Activated CD4-positive, alpha-beta T cell treated with anti-CD3 and anti-CD28 coated beads, Interleukin-2, amount 50 U/mL, for 1 hour (primary cell): ENCODE measurements at places on chromosomes 16 and 17.

DNA sequence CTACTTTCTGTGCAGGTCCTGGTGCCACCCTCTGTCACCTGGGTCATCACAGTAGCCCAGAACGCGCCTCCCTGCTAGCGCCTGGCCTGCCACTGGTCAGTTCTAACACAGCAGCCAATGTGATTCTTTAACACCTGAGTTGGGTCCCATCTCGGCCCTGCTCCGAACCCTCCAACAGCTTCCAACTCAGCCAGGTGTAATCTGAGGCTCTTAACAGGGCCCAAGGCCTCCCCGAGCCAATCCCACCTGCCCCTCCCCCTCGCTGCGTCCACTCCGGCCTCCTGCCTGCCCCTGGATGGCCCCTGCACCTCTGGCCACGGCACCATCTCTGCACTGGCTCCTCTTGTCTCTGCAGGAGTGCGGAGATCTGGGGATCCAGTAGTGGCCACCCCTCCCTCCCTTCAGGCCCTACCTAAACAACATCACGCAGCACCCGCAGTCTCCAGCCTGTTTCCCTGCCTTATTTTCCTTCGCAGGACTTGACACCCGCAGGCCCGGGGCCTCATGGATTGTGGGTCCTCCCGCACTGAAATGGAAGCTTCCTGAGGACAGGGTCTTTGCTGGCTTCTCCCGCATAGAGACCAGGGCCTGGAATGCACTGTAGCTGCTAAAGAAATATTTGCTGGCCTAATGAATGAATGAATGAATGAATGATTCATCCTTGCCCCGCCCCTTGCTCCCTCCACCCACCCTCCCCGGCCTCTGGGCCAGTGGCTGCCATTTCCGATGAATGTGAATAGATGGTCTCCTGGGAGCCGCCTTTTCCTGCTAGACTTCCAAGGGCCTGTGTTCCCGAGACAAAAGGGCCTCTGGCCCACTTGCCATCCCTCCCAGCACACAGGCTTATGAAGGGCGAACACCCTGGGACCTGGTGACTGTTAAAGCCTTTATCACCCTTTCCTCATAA, 174.8 kb upstream of the FOXF1 start:
- DNase-seq, result no peak

DNA sequence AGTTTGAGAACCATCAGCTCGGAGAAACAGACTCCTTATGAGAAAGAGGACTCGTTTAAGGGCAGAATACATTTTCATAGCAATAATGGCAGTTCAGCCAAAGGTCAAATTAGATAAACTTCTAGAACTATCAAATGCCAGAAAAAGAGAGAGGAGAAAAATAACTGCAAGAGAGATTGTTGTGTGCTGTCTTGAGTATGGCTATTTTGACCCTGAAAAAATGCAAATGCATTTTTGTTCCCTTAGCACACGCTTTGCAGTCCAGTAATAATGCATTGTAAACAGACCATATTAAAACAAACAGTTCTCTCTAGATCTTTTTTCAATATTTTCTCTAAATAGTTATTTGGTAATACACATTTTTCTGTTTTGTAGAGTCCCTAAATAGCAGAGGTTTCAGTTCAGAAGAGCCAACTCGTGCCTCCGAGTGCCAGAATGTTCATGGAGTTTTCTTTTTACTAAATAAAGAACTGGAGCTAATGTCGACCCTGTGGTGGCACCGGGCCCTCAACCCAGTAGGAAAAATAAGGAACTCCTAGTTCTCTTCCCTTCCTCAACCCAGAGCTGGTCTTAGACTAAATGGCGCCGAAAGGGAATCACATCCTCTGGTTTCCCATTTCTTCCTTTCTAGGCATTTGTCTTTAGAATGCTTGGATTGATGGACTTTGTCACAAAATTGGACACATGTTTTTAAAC, 298.0 kb downstream of the MAP2K4 start:
- DNase-seq, result no peak

DNA sequence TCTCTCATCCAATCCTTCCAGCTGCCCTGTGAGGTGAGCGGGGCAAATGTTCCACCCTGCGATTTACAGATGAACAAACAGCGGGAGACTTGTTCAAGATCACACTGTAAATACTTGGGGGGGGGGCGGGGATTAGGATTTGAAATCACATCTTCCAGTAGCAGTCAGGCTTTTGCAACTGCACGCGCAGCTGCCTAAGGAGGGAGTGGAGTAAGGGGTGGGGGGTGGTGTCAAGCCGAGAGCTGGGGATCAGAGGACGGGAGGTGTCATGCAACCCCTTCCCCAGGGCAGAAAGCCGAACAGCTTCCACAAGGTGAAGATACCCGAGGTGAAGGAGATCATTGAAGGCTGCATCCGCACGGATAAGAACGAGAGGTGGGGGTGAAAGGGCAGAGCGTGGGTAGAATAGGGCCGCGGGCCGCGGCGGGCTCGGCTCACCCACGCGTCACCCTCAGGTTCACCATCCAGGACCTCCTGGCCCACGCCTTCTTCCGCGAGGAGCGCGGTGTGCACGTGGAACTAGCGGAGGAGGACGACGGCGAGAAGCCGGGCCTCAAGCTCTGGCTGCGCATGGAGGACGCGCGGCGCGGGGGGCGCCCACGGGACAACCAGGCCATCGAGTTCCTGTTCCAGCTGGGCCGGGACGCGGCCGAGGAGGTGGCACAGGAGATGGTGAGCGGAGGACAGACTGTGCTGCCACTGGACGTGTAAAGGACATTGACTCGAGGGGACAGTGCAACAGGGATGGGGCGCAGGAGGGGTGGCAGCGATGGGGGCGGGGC, 4.6 kb downstream of the WNK4 start:
- DNase-seq, result no peak

GRCh38 chr16:14634389-14634725, 1.6 kb downstream of the BFAR start:
- no peak for DNase-seq

- no peak for DNase-seq
These were observed 51.4 kb upstream of the CDR2 start for GRCh38 chr16:22425847-22426246.

DNA sequence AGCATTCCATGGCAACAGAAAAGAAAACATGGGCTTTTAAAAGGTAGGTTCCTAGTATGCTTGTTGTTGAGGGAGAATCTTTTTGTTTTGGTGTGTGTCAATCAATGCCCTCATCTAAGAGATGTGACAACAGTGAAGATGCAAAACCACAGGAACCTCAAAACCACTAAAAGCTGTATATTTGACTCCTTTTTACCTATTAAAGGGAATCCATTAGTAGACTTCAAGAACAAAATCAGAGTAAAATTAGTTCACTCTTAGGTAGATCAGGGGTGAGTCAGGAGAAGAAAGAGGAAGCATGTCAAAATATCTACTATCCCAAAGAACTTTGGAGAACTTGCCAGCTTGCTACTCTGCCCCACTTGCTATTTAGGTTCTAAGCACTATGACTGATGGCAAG, 89.1 kb downstream of the CDK5R1 start:
- DNase-seq, result no peak

- DNase-seq, result no peak
These were observed 2.3 kb upstream of the SOX9 start for GRCh38 chr17:72118335-72119076.

- no peak for DNase-seq
These were observed 243 bp downstream of the RND2 start for GRCh38 chr17:43025290-43025657.

DNA sequence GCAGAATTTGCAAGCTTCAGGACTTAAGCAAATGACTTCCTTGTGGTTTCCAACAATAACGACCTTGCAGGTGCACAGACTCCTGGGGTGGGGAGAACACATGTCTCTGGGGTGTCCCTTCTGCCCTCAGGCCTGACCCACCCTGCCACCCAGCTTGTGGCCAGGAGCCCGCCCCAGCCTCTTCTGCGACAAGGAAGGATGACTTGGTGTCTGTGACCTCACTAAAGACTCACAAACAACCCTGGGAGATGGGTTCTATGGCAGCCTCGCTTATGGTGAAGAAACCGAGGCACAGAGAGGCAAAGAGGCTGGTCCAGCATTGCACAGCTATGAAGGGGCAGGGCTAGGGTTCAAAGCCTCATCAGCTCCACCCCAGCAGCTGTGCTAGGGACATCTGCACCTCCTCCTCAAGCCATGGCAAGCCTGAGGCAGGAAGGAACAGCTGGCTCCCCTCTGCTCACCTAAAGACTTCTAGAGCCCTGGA, 2.6 kb downstream of the ATP2A3 start:
- peak; percentile 32 for DNase-seq

- no peak for DNase-seq
These were observed 4.5 kb upstream of the CBX8 start for GRCh38 chr17:79801156-79802038.

- no peak for DNase-seq
These were observed 108.7 kb downstream of the SMG6 start for GRCh38 chr17:2194889-2195335.

- no peak for DNase-seq
These were observed 5.0 kb downstream of the KCNH6 start for GRCh38 chr17:63528183-63528582.

DNA sequence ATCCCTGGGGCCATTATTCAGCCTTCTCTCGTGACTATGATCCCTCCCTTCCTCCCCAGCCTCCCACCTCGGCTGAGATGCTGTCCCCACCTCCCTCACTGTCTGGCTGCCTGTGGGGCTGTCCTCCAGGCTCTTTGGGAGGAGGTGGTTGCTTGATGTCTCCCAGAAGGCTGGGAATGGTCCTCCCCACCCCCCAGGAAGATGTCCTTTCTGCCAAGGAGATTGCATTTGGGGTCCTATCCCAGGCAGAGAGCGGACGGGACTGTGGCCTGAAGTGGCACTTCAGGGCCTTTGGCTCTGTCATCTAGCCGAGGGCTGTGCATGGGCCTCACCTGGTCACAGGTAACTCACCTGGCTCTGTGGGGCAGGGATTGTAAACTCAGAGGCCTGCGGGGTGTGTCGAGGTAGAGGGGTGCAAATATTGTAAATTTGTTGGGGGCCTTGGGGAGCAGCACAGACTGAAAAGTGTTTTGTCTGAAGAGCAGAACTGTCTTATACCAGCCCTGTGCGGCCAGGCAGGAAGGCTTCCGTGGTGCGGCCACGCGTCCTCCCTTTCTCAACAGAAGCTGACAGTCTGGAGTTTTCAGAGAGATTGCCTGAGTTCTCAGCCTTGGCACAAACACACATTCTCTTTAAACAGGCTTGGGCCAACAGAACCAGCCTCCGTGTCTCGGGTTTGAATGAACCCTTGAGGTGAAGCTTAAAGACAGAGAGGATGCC, 177.9 kb downstream of the SEC14L1 start:
- DNase-seq, result no peak

DNA sequence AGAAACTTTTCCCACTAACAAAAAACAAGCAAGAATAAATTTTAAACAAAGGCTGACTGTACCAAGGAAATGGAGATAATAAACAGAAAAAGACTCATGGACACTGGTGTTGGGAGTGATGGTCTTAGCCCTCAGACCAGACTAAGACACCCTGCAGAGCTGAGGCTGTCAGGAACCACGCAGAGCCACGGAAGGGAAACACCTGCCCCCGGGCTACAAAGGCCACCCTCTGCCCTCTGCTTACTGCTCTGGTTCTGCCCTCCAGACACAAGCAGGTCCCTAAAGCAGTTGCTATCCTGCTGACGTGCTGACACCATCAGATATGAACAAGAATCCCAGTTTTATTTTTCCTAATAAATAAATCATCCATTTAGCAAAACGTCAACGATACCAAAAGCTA, 80.0 kb downstream of the ANKRD11 start:
- DNase-seq, result no peak

DNA sequence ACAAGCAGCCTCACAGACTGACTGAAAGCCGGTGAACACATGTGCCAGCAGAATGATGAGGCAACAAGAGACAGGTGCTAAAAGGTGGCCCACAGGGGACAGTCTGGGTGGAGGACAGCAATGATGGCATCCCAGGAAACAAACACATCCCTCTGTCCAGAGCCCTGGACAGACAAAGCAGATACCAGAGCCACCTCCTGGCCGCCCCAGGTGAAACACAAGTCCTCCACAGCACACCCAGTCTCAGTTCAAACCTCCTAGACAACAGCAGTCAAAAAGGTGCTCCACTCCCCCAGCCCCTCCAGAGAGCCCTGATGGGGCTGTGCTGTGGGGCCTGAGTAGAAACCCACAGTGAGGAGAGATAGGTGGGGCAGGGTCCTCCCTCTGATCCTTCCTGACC, 20.3 kb upstream of the CDH5 start:
- no peak for DNase-seq

DNA sequence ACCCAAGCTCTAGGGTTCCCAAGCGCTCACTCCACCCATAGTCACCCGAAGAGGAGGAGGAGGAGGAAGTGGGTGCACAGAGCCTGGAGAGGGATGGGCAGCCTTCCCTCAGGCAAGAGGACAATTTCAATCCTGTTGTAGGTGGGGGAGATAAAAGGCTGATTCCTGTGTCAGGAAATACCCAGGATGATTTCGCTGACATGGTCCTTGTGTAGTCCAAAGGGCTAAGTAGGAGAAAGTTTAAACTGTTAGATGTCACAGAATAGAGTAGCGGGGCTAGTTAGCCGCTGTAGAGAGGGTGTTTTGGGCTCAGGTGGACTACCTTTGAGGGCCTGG, 1.3 kb upstream of the EXOC7 start:
- DNase-seq, result no peak

DNA sequence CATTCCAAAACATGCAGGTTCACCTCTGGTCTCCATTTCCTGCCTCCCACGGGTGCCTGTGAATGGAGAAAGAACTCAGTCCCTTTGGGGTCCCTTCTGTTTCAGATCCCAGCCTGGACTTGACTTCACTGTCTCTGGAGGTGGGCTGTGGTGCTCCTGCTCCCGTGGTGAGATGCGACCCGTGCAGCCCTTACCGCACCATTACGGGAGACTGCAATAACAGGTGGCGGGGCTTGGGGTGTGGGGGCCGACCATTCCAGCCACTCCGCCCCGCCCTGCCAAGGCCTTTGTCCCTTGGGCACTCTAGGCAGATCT, 10.5 kb downstream of the LPO start:
- no peak for DNase-seq

DNA sequence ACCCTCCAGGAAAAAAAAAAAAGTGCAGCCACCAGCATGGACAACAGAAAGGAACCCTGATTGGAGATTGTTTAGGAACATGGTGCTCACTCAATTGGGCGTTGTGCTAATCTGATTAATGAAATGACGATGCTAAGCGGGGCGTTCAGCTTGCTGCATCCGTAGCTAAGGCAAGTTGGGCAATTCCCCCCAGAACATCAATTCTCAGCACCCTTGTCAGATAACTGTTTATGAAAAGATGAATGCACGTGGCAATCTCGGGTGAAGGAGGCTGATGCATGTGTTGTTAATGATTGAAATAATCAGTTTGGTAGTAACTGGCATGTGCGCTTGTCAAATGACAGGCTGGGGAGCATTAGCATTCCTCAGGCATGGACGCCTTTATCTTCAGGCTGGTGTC, 57.0 kb downstream of the HS3ST3A1 start:
- DNase-seq, result no peak

- DNase-seq, result no peak
These were observed 10.3 kb downstream of the ANKRD13B start for GRCh38 chr17:29603109-29603674.
